Karpas-422 (cell line): ENCODE measurements at places on chromosomes 3 and 15. TPM values are rescaled to one million over a fixed set of nuclear protein-coding genes. Genes with fewer than 3 reads are reported as not detected.

DNA sequence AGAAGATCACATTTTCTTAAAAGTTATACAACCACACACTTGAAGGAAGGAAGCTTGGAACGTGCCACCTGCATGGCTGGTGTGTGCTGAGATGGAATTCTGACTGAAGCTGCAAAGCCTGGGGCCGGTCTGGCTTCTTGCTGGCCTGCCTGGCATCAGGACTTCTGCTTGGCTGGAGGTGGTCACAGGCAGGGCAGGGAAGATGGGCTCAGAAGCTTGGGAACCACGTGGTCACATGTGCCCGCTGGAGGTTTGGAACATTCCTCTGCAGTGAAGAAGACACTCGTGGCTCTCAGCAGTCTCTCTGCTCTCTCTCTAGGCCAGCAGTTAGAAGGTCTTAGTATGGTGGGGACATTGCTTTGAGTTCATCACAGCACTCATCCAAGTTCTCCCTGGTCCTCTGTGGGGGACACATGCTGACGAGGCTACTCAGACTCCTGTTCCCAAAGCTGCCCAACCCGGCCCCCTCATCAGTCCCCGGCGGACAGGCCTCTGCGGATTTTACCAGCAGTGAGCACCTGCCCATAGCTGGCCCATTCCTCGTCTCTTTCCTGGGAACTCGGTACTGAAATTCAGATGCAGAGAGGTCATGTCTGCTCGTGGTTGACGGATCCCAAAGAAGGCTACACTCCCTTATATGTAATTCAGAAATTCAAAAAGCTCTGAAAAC is 229.0 kb downstream of the ADAMTS17 start:
- H3K36me3 ChIP-seq = no peaks in the 10 kb centered on the region
- no peak for DNase-seq

DNA sequence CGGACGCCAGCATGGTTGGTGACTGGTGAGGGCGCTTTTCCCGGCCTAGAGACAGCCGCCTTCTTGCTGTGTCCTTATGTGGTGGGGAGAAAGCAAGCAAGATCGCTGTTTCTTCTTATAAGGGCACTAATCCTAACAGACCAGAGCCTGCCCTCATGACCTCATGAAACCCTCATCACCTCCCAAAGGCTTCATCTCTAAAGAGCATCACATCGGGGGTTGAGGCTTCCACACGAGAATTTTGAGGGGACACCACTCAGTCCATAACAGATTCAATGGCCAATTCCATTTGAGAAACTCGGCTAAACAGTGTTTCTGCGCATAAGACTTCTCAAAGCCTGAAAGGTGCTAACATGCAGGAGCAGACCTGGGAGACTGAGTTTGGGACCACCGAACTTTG is 54.0 kb downstream of the VGLL4 start:
- DNase-seq = no peak
- H3K4me1 ChIP-seq = peaks cover 86% of the 10 kb centered on the region
- no peak overlapping the region for H3K4me3 ChIP-seq
- no peaks in the 10 kb centered on the region for H3K27me3 ChIP-seq

- H3K4me3 ChIP-seq = no peak overlapping the region
- DNase-seq = peak; percentile 92
- H3K36me3 ChIP-seq = no peaks in the 10 kb centered on the region
- H3K4me1 ChIP-seq = peaks cover 8% of the 10 kb centered on the region
- H3K27me3 ChIP-seq = no peaks in the 10 kb centered on the region
- no peak overlapping the region for H3K27ac ChIP-seq
Observed at GRCh38 chr15:75801859-75802593, 41.2 kb upstream of the UBE2Q2 start.

Gene KNL1
- total RNA-seq = 17.4 and 25.8 TPM in 2 replicates

DNA sequence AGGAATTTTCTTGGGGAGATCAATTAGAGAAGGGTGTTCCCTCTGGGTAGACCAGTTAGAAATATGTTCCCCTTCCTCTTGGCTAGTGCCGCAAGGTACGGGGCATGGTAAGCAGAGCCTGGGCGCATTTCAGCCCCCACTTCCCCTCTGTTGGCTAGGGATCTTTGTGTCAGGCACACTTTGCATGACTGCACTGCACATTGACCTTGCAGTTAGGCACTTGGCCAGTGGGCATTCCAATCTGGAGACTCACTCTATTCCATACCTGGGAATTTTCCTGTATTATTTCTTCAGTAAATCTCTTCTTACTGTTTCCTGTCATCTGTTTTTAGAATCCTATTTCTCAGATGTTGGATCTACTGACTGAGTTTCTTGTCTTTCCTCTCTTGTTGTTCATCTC is 30.0 kb upstream of the CACNA1D start:
- H3K4me1 ChIP-seq = no peaks in the 10 kb centered on the region
- DNase-seq = no peak
- no peaks in the 10 kb centered on the region for H3K36me3 ChIP-seq
